ENCODE measurements at places on chromosomes 1 and 21.

- no peak for DNase-seq
- H3K4me3 ChIP-seq = no peak overlapping the region
- no peaks in the 10 kb centered on the region for H3K27me3 ChIP-seq
- H3K4me1 ChIP-seq = peaks cover 14% of the 10 kb centered on the region
- H3K27ac ChIP-seq = no peak overlapping the region
Measured at GRCh38 chr1:64933296-64934070, 32.9 kb downstream of the JAK1 start.

DNA sequence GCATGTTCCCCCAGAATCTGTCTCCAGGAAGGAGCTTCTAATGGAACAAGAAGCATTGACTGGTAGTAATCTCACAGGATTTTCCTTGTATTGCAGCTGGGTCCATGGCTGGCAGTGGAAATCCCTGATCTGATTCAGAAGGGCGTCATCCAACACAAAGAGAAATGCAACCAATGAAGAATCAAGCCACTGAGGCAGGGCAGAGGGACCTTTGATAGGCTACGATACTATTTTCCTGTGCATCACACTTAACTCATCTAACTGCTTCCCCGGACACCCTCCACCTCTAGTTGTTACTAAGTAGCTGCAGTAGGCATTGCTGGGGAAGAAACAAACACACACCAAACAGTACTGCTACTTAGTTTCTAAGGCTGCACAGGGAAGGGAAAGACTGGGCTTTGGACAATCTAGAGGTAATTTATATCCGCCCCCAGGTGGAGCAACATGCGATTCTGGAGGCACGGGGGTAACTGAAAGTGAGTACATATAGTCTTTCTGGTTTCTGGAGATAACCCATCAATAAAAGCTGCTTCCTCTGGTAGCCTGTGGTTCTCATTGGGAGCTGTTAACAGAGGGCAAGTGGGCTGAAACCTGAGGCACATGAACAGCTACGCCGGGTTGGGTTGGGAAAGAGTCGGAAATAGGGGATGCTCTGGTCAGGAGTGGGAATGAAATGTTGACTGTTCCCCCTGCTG lies 837 bp upstream of the USP21 start:
- no peak for DNase-seq
- peaks cover 48% of the 10 kb centered on the region for H3K4me1 ChIP-seq
- H3K27ac ChIP-seq = no peak overlapping the region
- peaks cover 4% of the 10 kb centered on the region for H3K36me3 ChIP-seq
- H3K27me3 ChIP-seq = no peaks in the 10 kb centered on the region

GRCh38 chr1:29967261-29967660 lies 730.9 kb downstream of the PTPRU start:
- peaks cover 26% of the 10 kb centered on the region for H3K27me3 ChIP-seq
- H3K36me3 ChIP-seq = no peaks in the 10 kb centered on the region
- DNase-seq = no peak

- no peak for DNase-seq
- H3K36me3 ChIP-seq = no peaks in the 10 kb centered on the region
- peaks cover 33% of the 10 kb centered on the region for H3K27me3 ChIP-seq
- no peak overlapping the region for H3K4me3 ChIP-seq
- peaks cover 28% of the 10 kb centered on the region for H3K4me1 ChIP-seq
Measured at GRCh38 chr1:41914516-41914915, 4.2 kb downstream of the HIVEP3 start.

- H3K4me1 ChIP-seq = peaks cover 9% of the 10 kb centered on the region
- no peaks in the 10 kb centered on the region for H3K27me3 ChIP-seq
Measured at GRCh38 chr1:183267646-183268431, 81.8 kb downstream of the LAMC2 start.

- H3K4me3 ChIP-seq = peak overlapping the region; percentile 56
- no peaks in the 10 kb centered on the region for H3K36me3 ChIP-seq
- peaks cover 24% of the 10 kb centered on the region for H3K4me1 ChIP-seq
Measured at GRCh38 chr1:234476172-234476571, 2.8 kb downstream of the TARBP1 start.

DNA sequence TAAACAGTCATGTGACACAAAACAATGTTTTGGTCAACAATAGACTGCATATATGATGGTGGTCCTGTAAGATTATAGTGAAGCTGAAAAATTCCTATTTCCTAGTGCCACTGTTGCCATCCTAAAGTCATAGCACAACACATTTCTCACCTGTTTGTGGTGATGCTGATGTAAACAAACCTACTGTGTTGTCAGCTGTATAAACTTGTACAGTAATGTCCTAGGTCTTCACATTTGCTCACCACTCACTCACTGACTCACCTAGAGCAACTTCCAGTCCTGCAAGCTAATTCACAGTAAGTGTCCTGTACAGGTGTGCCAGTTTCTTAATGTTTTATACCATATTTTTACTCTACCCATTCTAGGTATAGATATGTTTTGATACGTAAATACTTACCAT lies 326.1 kb upstream of the USP24 start:
- H3K4me3 ChIP-seq = no peak overlapping the region
- H3K27me3 ChIP-seq = no peaks in the 10 kb centered on the region
- no peaks in the 10 kb centered on the region for H3K4me1 ChIP-seq
- H3K36me3 ChIP-seq = no peaks in the 10 kb centered on the region

DNA sequence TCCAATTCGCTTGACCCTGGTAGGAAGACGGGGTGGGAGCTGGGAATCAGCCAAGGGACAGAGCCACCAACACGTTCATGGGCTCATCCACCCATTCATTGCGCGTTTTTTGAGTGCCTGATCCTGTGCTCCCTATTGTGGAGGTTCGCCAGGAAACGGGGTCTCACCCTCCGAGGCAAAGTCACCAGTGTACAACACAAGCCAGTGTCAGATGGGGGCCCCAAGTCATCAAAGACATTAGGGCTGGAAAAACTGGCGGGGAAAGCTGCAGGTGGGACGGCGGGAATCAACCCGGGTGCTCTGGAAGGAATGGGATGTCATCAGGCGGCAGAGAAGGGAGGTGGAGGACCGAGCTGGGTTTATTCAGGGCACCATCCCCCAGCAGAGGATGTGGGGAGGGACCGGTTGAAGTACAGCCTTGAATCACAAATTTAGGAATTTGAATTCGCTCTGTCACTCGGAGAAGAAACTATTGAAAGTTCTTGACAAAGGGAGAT lies 667 bp upstream of the NID1 start:
- peaks cover 36% of the 10 kb centered on the region for H3K27me3 ChIP-seq
- peak overlapping the region; percentile 81 for H3K4me3 ChIP-seq
- H3K4me1 ChIP-seq = peaks cover 50% of the 10 kb centered on the region
- peak overlapping the region; percentile 60 for H3K27ac ChIP-seq
- no peak for DNase-seq

GRCh38 chr1:12356004-12356890 lies 126.4 kb downstream of the VPS13D start:
- DNase-seq = no peak
- no peak overlapping the region for H3K4me3 ChIP-seq
- peaks cover 22% of the 10 kb centered on the region for H3K36me3 ChIP-seq
- H3K27me3 ChIP-seq = no peaks in the 10 kb centered on the region
- H3K27ac ChIP-seq = no peak overlapping the region
- H3K4me1 ChIP-seq = peaks cover 5% of the 10 kb centered on the region

GRCh38 chr1:100349246-100349645 lies 3.1 kb upstream of the CDC14A start:
- H3K36me3 ChIP-seq = no peaks in the 10 kb centered on the region
- H3K4me1 ChIP-seq = peaks cover 14% of the 10 kb centered on the region
- H3K27ac ChIP-seq = no peak overlapping the region
- H3K27me3 ChIP-seq = peaks cover 2% of the 10 kb centered on the region
- no peak for DNase-seq
- H3K4me3 ChIP-seq = no peak overlapping the region

GRCh38 chr1:46647611-46648010 lies 20.6 kb downstream of the ATPAF1 start:
- no peak for DNase-seq
- H3K27ac ChIP-seq = no peak overlapping the region
- H3K4me1 ChIP-seq = no peaks in the 10 kb centered on the region
- H3K4me3 ChIP-seq = no peak overlapping the region
- H3K36me3 ChIP-seq = peaks cover 35% of the 10 kb centered on the region

GRCh38 chr1:30354410-30354809 lies 369.0 kb downstream of the MATN1 start:
- no peak overlapping the region for H3K27ac ChIP-seq
- H3K27me3 ChIP-seq = peaks cover 19% of the 10 kb centered on the region
- no peaks in the 10 kb centered on the region for H3K4me1 ChIP-seq

DNA sequence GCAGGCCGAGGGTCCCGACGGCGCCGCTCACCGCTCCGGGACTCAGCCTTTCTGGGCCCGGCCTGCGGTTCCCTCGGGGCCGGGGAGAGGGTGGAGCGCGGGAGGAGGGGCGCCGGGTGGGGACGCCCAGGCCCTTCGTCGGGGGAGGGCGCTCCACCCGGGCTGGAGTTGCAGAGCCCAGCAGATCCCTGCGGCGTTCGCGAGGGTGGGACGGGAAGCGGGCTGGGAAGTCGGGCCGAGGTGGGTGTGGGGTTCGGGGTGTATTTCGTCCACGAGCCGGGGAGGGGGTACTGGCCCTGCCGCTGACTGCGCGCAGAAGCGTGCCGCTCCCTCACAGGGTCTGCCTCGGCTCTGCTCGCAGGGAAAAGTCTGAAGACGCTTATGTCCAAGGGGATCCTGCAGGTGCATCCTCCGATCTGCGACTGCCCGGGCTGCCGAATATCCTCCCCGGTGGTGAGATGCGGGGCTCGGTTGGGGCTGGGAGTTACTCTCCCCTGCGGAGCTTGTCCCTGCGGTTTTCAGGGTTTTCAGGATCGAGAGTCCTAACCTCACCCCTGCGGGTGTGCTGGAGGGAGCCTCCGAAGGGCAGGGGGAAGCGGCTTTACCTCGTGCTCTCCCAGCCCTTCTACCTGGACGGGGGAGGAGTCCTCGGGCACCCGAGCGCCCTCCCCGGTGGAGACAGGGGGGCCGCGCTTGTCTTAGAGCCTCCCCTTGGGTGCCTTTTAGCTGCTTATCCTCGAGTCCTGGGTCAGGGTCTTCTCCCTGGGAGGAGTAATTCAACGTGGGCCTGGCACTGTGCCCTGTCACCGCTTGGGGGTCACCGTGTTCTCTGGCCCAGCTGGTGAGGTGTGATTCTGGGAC lies 2.1 kb downstream of the SAMD11 start:
- peaks cover 10% of the 10 kb centered on the region for H3K4me1 ChIP-seq
- H3K27me3 ChIP-seq = peaks cover 83% of the 10 kb centered on the region
- H3K4me3 ChIP-seq = peak overlapping the region; percentile 73

DNA sequence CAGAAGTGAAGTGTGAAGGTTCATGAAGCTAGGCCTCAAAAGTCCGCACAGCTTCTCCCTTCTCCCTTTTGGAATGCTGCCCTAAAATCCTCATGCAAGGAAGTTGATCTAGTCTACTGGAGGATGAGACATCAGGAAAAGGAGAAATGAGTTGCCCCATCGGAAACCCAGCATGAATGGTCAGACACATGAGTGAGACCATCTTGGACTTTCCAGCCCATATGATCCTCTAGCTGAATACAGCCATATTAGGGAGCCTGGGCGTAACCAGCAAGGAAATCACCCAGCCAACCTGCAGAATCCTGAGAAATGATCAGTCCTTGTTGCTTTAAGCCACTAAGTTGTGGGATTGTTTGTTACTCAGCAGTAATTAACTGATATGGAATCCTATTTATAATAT lies 12.5 kb downstream of the DBT start:
- no peak overlapping the region for H3K27ac ChIP-seq
- no peaks in the 10 kb centered on the region for H3K27me3 ChIP-seq
- H3K4me3 ChIP-seq = no peak overlapping the region
- no peak for DNase-seq

DNA sequence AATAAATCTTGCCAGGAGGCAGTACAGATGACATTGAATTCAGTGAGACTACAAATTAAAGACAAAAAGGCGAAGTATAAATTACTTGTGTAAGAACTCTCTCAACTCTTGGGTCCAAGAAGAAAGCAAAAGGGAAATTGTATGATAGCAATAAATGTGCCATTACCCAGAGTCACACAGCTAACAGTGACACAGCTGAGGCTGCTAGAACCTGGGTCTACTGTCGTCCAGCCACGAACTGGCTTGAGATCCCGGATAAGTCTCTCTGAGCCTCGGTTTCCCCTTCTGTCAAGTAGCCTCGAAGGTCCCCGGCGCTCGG lies 362 bp upstream of the ROR1 start:
- H3K27me3 ChIP-seq = peaks cover 7% of the 10 kb centered on the region
- no peak overlapping the region for H3K27ac ChIP-seq
- H3K4me1 ChIP-seq = peaks cover 46% of the 10 kb centered on the region
- H3K4me3 ChIP-seq = peak overlapping the region; percentile 72

DNA sequence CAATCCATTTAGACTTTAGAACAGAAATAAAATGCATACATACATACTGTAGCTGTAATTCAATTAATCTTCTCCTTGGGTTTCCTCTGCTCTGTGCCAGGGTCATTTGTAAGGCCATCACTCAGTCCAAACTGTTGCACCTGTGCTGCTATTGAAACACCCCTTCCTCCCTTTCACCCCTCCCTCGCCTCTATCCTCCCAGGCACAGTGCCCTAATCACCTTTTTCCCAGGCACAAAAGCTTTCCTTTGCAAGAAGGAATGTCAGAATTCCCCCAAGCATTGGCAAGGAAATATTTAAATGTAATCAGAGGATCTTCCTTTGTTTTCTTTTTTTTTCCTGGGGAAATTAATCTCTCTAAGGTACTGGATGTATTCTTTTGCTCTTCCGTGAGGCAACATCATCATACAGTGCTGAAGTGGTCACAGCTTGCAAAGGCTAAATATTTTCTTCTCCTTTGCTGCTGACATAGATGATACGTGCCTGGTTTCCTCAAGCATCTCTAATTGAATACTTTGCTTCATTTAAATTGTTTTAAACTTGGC lies 339.3 kb upstream of the NR5A2 start:
- peaks cover 3% of the 10 kb centered on the region for H3K27me3 ChIP-seq
- no peak overlapping the region for H3K4me3 ChIP-seq
- H3K27ac ChIP-seq = no peak overlapping the region
- H3K4me1 ChIP-seq = peaks cover 16% of the 10 kb centered on the region
- DNase-seq = no peak
- no peaks in the 10 kb centered on the region for H3K36me3 ChIP-seq

DNA sequence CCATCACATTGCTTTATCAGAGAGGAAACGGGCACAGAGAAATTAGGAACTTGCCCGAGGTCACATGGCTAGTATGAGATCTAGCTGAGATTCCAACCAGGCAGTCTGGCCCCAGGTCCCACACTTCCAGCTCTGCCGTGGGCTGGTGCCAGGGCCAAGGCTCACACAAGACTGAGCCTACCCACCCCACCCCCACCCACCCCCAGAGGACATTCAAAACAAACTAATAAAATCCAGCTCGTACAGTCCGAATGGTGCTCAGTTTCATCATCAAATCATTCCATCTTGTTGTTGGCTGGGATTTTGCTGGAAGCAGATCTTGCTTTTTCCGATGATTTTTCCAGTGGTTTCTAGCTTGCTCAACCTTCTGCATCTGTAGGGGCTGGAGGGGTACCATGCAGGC lies 27.9 kb downstream of the MATN1 start:
- no peak overlapping the region for H3K27ac ChIP-seq
- peaks cover 4% of the 10 kb centered on the region for H3K4me1 ChIP-seq
- H3K27me3 ChIP-seq = peaks cover 8% of the 10 kb centered on the region
- DNase-seq = no peak

DNA sequence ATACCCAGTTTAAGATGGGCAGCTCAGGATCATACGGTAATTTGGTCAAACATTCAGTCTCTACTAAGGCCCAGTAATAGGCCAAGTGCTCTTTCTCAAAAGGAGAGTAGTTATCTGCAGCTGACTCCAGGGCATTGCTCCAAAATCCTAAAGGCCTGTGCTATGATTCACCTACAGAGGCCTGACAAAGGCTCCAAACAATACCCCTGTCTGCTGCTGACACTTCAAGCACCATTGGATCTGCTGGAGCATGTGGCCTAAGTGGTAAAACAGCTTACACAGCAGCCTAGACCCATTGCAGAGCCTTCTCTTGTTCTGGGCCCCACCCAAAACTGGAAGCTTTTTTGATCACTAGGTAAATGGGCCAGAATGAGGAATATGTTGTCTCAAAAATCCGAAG lies 22.8 kb downstream of the SLAMF7 start:
- no peaks in the 10 kb centered on the region for H3K36me3 ChIP-seq
- H3K4me3 ChIP-seq = no peak overlapping the region
- H3K4me1 ChIP-seq = no peaks in the 10 kb centered on the region
- no peaks in the 10 kb centered on the region for H3K27me3 ChIP-seq
- DNase-seq = no peak
